ENCODE measurements at places on chromosomes 3 and 15.

DNA sequence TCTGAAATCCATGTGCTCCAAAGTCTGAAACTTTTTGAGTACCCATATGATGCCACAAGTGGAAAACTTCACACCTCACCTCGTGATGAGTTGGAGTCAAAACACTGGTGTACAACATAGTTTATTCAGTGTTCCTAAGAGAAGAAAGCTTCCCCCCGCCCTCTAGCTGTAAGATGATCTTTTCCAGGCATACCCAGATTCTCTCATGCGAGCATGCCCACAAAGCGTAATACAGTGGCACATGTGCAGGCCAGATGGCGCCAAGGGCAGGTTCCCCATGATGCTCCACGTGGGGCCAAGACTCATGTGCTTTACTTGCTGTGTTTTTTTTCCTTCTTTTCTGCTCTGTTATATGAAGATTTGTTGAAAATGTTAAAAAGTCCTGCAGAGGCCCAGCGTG lies 104.9 kb upstream of the LRRFIP2 start:
- DNase-seq, result no peak

DNA sequence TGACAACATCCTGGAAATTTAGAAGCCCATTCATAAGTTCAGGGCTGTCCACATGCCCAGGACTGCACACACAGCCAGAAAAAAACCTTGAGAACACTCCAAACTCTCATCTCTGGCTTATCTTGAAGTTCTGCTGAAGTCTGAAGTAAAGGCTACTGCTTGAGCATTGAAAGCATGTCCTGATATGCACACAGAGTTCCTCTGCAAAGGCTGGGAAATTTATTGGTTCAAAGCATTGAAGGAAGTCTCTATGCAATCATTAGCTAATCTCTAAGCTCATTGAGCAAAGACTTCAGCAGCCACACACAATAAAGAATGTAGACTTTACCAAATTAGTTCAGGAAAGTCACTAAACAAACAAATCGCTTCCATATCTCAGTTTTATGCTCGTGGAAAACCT lies 162.0 kb upstream of the STT3B start:
- no peak for DNase-seq

DNA sequence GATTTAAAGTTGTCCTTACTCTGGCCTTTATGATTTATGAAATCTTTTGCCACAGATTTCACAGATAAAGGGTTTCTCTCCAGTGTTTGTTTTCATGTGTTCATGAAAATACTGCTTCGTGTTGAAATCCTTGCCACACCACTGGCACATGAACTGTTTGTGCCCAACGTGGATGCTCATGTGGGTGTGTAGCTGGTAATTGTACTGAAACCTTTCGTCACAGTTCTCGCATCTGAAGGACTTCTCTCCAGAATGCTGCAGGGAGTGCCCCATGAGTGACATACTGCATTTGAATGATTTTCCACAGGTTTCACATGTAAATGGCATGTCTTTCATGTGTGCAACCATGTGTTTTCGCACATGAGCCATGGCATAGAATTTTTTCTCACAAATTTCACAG lies 111.9 kb downstream of the DOCK3 start:
- DNase-seq, result no peak

DNA sequence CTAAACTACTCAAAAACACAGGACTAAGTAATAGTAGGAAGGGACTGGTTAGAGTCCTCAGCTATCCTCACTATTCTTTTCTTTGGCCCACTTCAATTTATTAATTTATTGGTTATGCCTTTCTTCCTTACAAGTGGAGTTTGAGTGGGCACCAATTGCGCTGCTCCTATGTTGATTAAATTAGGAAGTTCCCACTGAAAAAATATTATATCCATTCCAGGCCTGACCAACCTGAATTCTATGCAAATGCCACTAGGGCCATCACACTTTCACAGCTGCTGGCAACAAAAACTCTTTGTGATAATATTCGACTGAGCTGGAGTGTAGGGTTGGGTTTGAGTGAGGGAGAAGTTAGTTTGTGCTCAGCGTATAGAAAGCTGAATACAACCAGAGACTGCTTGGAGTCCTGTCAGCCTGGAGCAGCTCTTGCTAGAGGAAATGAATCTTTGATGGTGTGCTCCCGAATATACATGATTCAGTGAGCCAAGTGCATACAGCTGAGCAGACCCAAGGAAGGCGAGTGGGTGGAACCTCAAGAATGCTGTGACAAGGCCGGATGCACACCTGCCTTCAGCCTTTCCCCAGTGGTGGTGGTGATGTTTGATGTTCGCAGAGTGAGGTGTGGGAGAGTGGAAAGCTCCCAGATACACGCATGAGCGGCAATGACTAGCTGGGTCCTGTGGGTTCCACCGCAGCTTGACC lies 1.5 kb downstream of the ARHGEF3 start:
- no peak for DNase-seq

DNA sequence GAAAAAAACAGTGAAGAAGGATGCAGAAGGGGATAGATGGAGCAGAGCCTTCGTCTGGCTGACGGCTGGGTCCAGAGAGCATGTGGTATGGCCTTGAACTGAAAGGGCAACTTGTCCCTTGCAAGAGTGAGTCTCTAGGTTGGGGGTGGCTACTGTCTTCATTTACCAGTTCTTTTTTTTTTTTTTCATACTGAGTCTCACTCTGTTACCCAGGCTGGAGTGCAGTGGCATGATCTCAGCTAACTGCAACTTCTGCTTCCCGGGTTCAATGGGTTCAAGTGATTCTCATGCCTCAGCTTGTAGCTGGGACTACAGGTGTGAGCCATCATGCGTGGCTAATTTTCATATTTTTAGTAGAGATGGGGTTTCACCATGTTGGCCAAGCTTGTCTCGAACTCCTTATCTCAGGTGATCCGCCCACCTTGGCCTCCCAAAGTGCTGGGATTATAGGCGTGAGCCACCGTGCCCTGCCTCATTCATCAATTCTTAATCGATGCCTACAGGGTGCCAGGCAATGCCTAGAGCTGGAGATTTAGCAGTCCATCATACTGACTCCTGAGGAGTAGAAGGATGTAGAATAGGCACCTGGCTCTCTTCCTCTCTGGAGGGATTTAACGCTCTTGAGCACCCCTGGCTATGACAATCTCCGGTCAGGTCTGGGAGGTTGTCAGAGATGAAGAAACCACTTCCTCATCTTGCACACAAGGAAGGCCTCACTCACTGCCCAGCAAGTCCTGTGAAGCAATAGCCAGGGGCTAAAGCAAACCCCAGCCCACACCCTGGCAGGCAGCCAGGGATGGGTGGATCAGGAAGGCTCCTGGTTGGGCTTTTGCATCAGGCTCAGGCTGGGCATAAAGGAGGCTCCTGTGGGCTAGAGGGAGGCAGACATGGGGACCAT lies at the start of gene CAMP:
Gene CAMP, plus strand, starts transcription at position 880 of the 898 bp plus-strand sequence. Its CDS starts 17 bp downstream, at position 897.
- no peak for DNase-seq

DNA sequence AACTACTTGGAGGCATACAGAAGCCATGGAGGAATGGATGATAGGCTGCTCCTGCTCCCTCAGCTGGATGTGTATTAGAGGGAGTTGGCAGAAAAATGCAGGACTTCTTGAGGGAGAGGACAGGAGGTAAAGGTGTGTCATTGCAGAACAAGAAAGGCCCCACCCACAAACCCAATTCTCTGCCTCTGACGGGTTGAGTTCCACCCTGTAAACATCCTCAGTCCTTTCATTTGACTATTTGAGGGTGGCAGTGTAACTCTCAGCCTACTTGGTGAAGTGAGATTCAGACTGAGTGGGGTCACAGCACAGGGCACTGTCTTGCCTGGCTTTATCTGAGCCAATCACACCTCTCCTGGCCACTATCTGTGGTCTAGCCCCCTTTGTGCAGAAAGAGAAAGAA lies at the start of gene TPRG1:
Gene TPRG1, plus strand, starts transcription at position 265 of the 400 bp plus-strand sequence. CDS start 35,414 bp downstream, outside the sequence.
- no peak for DNase-seq

- DNase-seq, result no peak
Observed at GRCh38 chr3:50624634-50625033, 7.7 kb downstream of the MAPKAPK3 start.

- no peak for DNase-seq
Observed at GRCh38 chr3:143506190-143506589, 342.1 kb downstream of the SLC9A9 start.

- no peak for DNase-seq
Observed at GRCh38 chr3:66113542-66113941, 74.8 kb upstream of the MAGI1 start.

DNA sequence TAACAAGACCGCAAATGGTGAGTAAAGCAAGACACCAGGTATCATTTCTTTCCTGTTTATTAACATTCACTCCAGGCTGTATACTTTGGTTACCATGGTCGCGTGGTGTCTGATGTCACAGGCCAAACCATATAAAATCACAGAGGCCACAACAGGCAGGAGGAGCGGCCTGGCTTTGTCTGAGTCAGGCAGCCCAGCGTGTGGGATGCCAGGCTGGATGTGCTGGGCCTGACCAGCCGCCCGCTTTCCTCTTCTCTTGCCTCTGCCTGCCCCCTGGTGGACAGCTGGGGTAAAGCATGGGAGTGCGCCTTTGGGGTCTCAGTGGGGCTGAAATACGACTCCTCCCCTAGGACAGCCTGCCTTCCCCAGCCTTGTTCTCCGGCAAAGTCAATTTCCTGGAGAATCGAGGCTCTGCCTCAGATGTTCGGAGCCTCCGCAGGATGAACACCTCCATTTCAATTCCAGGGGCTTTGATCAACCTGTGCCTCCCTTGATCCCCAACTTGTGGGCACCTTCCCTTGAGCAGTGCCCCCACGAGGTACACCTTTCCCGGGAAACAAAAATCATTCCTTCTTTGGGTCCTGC lies 78.2 kb downstream of the CCNL1 start:
- DNase-seq, result no peak

DNA sequence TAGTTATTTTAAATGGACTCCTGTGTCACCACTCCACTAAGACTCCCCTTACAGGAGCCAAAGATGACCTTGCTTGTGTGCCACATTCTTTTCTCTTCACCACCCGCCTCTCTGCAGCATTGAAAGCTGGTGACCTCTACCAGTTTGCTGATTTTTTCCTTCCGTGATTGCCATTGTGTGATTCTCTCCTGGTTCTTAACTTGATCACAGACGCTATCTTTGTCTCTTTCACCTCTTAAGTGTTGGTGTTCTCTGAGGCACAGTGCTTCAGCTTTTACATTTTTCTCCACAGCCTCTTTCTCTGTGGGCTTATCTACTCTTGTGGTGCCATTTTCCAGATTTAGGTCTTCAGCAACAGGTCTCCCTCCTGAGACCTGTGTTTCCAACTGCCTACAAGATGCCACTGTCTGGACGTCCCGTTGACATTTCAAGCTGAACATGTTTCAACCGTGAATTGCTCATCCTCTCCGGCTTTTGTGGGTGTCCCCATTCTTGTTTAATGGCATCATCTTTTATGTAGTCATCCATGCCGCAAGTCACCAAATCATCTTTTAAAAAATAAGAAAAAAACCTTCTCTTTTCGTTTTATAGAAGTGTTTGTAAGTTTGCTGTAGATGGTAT lies 26.5 kb downstream of the IQGAP1 start:
- DNase-seq, result no peak

DNA sequence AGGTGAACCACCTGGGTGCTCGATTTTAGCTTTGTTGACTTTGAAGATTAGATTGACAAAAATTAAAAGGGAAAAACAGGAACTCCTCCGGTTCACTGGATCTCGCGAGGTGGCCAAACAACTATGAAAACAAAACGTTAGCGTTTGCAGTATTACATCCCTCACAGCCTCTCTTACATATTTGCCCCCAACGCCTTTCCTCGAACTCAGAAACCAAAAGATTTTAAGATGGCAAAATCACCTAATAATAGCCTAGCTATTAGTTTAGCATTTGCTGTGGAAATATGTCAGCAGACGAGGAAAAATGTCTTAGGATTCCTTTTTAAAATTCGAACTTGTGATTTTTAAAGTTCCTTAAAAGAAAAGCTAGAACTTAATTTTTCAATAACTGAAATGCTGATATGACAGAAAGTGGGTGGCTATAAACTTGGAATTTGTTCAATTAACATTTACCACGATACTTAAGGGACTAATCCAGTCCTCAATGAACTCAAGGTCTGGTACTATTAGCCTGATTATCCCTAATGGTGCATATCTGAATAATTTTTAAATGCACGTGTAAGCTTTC lies 491 bp upstream of the SENP7 start:
- DNase-seq, result no peak

- no peak for DNase-seq
Observed at GRCh38 chr3:2156244-2156847, 57.7 kb downstream of the CNTN4 start.

Data from cortex of kidney (tissue), 1 donor.